ENCODE measurements at places on chromosomes 7 and 10. TPM values are rescaled to one million over a fixed set of nuclear protein-coding genes. Genes with fewer than 3 reads are reported as not detected.

CHN2 gene
- 17.1 TPM for total RNA-seq

RPEL1 gene
- not detected for total RNA-seq

OLAH gene
- total RNA-seq, result 1.1 TPM

NODAL gene
- not detected for total RNA-seq

KCNIP2 gene
- 90.4 TPM for total RNA-seq

MKLN1 gene
- 80.3 TPM for total RNA-seq

WEE2 gene
- total RNA-seq, result not detected

CDC14C gene
- total RNA-seq, result not detected

All from breast epithelium (tissue), 4 donors.